Stimulated activated naive CD8-positive, alpha-beta T cell treated with anti-CD3 and anti-CD28 coated beads, Interleukin-15, Interleukin-2, amounts not matched to agents 100 U/mL and 50 U/mL, for 24 hours (primary cell): ENCODE measurements at places on chromosomes 2 and 18.

GRCh38 chr2:29847886-29848285, 73.5 kb downstream of the ALK start:
- DNase-seq = no peak

GRCh38 chr18:74507097-74507881, 11.1 kb downstream of the CNDP2 start:
- no peak for DNase-seq

DNA sequence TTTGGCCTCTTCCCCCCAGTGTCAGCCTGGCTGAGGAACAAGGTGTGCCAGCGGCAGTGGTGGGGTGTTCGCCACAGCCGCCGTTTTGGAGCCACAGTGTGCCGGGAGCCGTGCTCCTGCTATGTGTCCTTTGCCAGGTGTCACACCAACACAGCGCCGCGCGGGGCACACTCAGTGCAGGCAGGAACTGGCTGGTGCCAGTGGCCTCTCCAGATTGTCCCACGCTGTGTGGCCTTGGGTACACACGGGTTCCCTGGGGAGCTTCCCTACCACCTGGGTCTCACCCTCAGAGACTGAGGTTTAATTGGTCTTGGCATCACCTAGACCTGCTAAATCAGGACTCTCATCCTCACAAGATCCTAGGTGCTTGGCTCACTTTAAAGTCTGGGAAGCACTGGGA, 171.6 kb downstream of the LDLRAD4 start:
- DNase-seq = no peak

DNA sequence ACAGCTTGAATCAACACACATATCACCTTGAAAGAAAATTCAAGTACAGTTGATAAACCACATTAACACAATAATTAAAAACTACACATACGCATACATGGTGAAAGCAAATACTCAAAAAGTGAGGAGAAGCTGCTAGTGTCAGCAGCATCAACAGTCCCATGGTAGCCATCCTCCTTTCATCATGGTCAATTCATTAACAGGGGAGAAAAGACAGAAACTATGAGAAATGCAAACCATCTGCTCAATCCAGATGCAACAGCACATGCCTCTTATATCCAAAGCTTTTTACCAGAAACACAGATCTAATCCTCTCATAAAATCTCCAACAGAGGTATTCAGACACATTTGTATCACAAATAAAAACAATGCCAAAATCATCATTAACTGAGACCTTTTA, 81.9 kb upstream of the CHRNA1 start:
- DNase-seq = no peak

DNA sequence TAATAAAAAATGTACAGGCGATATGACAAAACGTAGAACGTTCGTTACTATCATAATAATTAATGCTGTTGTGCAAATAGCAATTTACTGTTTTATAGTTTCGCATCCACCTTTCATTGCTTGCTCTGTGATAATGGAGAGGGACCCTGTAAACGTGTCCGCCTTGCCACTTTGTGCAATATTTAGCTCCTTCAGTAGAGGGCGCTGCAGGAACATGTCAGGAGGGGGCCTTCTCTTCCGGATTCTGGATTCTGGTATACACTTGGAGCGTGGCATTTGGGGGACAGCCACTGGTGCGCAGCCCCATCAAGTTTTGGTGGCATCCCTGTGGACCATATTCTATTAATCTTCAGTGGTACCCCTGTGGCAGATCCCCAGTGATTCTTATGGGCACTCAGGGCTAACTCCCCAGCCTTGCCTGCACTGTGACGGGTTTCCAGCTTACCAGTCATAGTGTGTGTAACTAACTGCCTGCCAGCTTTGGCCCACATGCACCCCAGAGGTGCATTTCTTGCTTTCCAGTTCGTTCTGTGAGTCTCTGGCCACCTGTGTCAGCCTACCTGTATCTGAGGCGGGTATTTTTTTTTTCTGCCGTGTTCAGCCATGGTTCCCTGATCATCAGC, 140.3 kb downstream of the CYRIA start:
- peak; percentile 26 for DNase-seq

- no peak for DNase-seq
Observed at GRCh38 chr2:4475618-4476017, 772.2 kb downstream of the DCDC2C start.

DNA sequence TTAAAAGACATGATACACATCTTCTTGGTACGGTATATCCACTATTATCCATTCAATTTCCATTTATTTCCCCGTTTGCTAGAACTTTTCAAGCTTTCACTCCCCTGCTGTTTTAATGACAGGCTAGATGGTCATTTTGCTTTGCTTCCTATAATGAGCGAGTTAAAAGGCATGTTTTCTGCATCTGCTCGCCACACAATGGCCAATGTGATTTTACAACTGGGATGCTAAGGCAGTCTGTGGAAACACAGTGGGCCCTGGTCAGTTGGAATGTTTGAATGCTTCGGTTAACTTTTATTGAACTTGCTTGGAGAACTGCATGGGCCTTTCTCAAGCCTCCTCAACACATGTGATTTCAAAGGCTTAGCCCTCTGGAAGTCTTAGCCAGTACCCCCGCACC, 48.4 kb upstream of the TNP1 start:
- no peak for DNase-seq

- no peak for DNase-seq
Observed at GRCh38 chr18:7325126-7325430, 94.2 kb downstream of the LRRC30 start.

GRCh38 chr18:5962362-5962761, 67.0 kb upstream of the TMEM200C start:
- DNase-seq = no peak

DNA sequence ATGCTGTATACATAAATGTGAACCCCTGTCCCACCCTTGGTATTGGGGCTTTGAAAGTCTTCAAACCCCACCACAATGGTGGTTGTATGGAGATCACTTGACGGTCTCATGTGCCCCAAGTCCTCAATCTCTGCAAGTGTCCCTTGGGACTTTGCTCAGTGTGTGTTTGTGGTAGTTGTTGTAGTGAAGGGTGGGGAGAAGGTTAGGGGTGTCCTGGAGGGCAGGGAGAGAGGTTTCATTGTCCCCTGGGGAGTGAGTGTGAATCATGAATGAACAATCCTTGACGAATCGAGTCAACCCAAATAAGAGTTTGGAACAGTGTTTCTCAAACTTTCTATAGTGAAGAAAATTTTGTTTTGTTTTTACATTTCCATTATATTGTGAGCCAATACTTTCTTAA, 28.1 kb downstream of the COL4A3 start:
- DNase-seq = no peak
